ENCODE measurements at places on chromosomes 11 and 22.
A peak's percentile ranks its signal among the peaks of the same experiment; 100 is the strongest.

DNA sequence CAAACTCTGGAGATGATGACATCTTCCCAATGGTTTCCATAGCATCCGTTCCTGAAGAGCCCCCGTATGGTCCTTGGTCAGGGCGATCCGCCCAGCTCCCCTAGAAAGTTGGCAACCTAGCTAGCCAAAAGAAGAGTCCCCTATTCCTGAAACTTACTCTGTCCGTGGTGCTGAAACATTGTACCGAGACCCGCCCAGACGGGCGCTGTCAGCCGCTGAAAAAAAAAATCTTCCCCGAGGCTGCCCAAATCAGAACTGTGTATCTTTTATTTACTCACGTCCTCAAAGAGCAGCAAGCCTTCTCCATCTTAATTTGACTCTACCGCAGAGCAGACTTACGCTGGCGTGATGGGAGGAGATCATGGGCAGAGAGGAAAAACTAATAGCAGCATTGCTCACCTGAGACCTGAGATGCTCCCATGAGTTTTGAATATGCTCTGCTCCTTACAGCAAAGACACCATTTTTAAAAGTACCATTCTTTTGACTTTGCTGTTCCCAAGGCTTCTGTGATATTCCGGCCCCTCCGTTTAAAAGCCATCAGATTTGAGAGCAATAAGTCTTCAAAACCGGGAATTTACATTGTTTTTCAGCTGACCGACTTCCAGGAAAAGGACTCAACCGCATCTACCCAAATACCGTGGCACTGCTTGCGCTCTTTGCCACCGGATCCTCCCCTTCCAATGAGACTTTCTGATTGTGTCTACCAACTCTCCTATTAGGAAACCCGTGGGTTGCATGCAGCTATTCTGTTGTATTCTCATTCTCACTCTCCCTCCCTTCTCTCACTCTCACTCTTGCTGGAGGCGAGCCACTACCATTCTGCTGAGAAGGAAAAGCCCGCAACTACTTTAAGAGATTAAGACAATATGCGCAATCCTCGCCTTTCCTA lies at the start of gene SLC17A6:
Gene SLC17A6, plus strand, starts transcription at position 786 of the 890 bp plus-strand sequence. CDS start 153 bp downstream, outside the sequence.
- peak; percentile 32 for DNase-seq

GRCh38 chr11:1572197-1573076 lies at the start of gene DUSP8:
DUSP8 (minus strand) TSS chr11:1572271; CDS start chr11:1565826, 6,445 bp downstream.
- peak; percentile 75 for DNase-seq

GRCh38 chr11:862081-862661 lies 19.5 kb downstream of the TSPAN4 start:
- DNase-seq = no peak

DNA sequence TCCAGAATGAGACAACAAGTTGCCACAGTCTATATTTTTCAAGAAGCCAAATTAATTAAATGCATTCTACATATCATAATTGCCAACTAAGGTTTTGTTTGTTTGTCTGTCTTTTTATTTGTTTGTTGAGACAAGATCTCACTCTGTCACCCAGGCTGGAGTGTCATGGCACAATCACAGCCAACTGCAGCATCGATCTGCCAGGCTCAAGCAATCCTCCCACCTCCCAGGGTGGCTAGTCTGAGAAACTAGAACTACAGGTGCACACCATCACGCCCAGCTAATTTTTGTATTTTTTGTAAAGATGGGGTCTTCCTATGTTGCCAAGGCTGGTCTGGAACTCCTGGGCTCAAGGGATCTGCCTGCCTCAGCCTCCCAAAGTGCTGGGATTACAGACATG lies 140.0 kb downstream of the LRRC4C start:
- no peak for DNase-seq

GRCh38 chr11:61659413-61660196 lies 20.6 kb upstream of the DAGLA start:
- no peak for DNase-seq

GRCh38 chr11:8392886-8393285 lies 129.2 kb upstream of the LMO1 start:
- no peak for DNase-seq

GRCh38 chr11:2801711-2802388 lies 83.7 kb downstream of the CDKN1C start:
- DNase-seq = no peak

DNA sequence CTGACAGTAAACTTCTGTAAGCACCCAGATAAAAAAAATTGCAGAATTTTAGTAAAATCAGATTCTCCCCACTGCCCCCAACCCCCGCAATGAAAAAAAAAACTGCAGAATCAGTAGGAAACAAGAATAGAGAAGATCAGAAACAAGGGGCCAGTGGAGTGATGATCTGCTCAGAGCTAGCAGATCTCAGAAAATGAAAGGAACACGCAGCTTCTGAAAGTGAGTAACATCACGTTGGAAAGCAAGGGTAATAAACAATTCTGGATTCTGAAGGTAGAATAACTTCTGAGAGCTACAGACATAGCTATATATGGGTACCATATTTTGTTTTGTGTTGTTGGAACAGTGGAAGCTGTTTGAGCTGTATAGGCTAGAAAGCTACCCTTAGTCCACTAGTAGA lies 23.2 kb downstream of the ACAT1 start:
- DNase-seq = no peak

DNA sequence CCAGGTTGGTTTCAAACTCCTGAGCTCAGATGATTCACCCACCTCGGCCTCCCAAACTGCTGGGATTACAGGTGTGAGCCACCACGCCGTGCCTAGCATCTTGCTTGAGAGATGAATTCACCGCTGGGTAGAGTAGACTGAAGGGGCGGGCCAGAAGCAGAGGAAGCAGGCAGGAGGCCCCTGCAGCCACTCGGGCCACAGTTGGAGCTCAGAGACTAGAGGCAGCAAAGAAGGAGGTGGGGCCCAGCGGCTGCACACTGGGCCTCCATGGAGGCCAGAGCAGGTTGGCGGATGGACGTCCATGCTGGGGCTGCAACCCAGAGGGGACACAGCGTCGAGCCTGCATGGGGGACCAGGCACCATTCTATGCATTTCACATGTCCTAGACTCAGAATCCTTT lies 88.4 kb upstream of the FGF3 start:
- DNase-seq = no peak

DNA sequence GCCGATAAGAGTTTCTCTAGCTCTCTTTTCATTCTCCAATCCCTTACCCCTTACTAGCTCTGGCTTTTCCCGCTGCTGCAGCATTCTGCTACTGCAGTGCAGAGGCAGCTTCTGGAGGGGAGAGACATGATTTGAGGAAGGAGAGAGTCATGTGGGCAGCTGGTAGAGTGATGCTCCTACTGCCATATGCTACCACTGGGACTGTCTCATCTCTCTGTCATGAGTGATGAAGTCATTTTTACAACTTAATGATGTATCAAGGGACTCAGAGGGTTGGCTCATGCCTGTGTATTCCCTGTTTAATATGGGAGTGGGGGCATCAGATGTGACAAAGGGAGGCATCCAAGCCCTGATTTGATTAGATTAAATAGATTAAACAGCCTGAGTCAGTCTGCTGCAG lies 11.3 kb downstream of the SLC17A6 start:
- no peak for DNase-seq

- DNase-seq = no peak
Observed at GRCh38 chr11:64799256-64799622, 3.8 kb downstream of the MAP4K2 start.

- DNase-seq = peak; percentile 24
Observed at GRCh38 chr11:134069426-134070341, 812 bp downstream of the JAM3 start.

GRCh38 chr11:74366576-74366975 lies 31.7 kb downstream of the PGM2L1 start:
- DNase-seq = no peak

DNA sequence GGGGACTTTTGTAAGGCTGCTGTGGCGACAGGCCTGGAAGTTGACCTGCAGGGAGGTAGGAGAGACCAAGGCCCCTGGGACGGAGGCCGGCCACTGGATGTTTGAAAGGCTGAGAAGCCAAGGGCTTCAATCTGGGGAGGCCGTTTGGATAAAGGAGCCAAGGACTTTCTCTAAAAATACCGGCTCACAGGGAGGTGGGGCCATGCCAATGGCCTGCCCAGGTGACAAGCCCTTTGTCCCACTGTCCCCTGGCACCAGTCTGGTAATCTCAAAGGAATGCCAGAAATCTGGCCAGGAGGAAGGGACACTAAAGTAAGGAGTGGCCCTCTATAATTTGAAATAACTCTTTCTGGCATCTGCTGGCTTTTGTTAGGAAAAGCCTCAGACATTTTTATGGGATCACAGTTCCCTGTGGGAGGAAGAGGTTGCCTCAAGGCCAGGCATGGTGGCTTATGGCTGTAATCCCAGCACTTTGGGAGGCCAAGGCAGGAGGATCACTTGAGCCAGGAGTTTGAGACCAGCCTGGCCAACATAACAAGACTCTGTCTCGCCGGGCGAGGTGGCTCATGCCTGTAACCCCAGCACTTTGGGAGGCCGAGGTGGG lies 1.9 kb upstream of the CHKA start:
- no peak for DNase-seq

GRCh38 chr11:69320756-69321741 lies 27.1 kb downstream of the MYEOV start:
- DNase-seq = no peak
